ENCODE measurements at places on chromosomes 3 and 15.
A peak's percentile ranks its signal among the peaks of the same experiment; 100 is the strongest.

DNA sequence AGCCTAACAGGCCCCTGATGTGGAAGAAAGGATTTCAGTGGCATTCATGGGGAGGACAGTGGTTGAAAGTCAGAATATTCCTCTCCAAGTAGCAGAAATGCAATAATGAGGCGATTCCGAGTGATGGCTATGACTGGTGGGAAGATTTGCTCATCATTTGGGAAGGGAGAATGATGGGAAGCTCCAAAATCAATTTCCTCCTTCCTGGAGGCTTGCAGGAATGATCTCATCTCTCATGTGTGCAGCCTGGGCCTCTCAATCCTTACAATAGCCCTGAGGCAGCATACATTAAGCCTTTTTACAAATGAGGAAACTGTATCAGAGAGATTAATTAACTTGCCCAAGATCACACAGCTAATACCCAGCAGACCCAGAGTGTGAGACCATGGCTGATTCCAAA is 58.7 kb downstream of the BOC start:
- DNase-seq, result no peak

- DNase-seq, result no peak
Measured at GRCh38 chr3:28994161-28994905, 286.5 kb upstream of the RBMS3 start.

DNA sequence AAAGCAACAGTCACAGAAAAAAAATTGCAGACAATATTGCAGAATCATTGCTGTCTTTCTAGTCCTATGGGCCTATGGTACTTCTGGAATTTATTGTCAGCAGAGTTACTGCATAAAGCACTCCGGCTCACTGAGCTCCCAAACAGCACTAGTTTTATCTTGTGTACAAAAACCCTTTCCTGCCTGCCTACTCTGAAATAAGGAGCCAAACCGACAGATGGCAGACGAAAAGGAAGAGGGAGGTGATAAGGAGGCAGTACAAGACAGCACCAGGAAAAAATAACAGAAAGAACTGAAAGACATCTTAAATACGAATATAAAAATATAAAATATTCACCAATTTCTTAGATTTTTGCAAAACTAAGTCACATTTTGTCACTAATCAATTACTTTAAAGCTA is 15.6 kb downstream of the HERC1 start:
- DNase-seq, result no peak

DNA sequence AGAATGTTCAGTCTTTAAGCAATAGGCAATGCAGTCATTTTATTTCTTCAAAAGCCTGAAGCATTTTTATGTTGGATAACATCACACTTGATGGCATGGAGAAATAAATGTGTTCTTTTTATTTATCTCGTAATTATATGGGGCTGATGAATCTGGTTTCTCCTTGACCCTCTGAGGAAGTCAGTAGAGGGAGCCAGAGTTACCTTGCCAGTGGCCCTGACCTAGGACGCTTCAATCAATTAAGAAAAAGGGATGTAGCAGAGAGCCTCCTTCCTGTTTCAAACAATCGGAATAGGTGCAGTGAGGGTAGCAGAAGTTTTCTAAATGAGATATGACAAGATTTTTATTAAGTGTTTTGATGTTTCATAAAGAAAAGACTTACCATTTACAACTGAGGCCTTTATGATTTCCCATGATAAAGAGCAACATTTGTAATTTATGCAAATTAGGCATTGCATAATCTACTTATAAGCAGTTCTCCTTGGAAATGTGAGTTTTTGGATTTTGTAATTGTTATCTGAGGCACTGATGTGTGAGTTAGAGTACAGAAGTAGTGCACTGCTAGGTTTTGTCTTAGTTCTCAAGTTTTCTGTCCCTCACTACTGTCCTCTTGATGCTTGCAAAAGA is 129.1 kb downstream of the RAP2B start:
- DNase-seq, result peak; percentile 53

DNA sequence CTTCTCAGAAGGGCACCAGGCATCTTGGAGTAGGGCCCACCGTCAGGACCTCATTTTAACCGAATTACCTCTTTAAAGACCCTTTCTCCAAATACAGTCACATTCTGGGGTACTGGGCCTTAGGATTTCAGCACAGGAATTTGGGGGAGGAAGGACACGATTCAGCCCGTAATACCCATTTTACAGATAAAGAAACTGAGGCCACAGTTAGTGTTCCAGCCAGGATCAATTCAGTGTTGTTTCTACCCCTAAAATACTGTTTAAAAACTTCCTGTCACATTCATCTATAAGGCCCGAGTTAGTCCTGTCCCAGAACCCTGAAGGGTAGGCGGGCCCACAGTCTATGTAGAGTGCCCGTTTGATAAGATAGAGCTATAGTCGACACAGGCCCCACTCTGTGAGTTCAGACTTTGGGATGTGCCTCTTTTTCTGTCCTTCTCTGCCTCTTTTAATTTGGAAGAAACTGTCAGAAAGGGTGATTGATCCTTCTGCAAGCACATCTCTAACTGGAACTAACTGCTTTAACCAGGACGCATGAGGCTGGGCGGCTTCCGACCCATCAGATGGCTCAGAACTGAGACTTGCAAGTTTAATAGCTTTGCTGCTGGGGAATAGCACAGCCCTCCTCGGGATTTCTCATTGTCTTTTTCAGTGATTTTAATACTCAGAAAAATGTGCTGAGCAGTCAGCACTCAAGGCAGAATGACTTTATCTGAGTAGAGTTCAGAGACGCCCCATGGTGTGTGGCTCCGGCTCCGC is 19.5 kb downstream of the BFSP2 start:
- no peak for DNase-seq

GRCh38 chr15:42919799-42920518 is 619 bp downstream of the TTBK2 start:
- DNase-seq, result peak; percentile 30

- DNase-seq, result no peak
Measured at GRCh38 chr3:135760581-135760980, 204.9 kb upstream of the PPP2R3A start.

- no peak for DNase-seq
Measured at GRCh38 chr3:111585217-111585616, 9.9 kb downstream of the ZBED2 start.

DNA sequence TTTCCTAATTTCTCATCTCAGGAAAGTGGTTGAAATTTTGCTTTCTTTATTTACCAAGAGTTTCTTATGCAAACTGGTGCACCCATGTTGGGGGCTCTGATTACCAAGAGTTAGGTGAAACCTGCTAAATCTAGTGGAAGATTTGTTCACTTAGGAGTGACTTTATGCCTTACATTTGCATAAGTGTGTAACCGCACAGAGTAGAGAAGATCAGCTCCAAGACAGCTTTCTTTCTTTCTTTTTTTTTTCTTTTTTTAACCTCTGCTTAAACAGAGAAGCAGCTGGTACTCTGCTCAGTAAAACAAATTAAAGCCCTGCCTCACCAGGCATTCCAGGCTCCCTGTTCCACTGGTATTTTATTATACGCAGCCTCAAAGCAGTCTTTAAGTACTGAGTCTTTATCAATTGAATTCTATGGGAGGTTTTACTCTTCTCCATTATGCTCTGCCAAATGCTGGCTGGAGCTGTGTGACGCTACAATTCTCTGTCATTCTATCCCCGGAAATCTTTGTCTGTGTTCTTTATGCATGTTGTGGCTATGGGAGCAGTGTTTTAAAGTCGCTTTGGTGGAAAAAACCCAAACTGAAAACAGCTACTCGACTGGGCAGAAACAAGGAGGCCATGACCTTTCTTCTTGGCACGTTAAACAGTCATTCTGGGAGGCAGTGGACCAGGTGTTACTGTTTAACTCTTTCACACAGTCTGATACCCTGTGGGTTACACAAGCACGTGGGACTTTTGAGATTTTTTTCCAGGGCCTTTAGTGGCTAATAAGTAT is 55.2 kb upstream of the GBE1 start:
- DNase-seq, result no peak

GRCh38 chr15:41291065-41291631 is 41.2 kb downstream of the OIP5 start:
- no peak for DNase-seq

GRCh38 chr15:63181648-63182047 is 7.8 kb upstream of the RAB8B start:
- DNase-seq, result no peak

DNA sequence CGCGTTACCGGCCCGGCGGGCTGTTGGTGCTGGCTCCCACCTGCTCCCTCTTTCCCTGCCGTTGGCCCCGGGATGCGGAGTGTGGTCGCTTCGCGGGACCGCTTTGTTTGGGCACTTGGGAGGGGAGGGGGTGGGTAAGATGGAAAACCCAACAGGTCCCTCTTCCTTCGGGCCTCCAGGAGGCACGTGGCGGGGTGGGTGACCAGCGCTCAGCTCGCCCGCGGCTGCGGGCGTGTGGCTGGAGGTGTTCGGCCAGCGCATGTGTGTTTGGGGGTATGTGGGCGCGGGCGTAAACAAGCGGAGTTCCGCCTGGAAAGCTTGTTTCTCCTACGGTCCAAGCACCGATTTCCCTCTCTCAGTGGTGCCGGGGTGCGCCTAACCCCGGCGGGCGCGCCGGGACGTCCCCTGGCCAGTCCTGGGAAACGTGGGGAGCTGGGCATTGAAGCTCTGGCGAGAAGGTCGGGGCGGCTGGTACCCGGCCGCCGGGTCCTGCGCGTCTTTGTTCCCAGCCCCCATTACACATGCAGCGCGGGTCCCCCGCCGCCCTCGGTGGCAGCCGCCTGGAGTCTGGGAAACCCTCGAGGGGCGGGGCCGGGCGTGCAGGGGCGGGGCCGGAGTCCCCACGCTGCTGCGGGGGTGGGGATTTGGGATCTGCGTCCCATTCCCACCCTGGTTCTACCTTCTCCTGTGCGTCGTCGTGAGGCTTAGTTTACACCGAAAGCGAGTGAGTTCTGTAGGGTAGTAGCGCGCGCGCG is 1.4 kb downstream of the ACVR2B start:
- peak; percentile 67 for DNase-seq

- DNase-seq, result peak; percentile 0
Measured at GRCh38 chr3:59313365-59313764, 263.5 kb upstream of the CFAP20DC start.

DNA sequence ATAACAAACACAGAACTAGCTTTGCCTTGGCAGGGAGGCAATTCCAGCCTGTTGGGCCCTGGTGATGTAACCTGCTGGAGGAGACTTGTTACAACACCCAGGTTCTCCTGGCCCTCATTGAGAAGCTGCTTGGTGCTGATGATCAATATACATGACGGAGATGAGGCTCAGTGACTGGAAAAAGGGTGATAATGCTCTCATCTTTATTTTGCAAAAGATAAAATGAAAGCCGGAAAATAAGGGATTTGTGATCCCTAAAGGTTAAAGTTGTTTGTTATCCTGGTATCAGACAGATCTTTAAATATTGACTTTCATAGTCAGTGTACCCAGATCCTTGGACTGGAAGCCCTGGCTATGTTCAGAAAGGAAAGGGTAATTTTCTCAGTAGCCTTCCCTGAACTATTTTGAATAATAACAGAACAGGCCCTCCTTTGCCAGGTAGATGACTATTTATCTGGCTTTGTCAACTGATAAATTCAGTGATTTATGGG is 118.9 kb upstream of the MEIS2 start:
- DNase-seq, result no peak

DNA sequence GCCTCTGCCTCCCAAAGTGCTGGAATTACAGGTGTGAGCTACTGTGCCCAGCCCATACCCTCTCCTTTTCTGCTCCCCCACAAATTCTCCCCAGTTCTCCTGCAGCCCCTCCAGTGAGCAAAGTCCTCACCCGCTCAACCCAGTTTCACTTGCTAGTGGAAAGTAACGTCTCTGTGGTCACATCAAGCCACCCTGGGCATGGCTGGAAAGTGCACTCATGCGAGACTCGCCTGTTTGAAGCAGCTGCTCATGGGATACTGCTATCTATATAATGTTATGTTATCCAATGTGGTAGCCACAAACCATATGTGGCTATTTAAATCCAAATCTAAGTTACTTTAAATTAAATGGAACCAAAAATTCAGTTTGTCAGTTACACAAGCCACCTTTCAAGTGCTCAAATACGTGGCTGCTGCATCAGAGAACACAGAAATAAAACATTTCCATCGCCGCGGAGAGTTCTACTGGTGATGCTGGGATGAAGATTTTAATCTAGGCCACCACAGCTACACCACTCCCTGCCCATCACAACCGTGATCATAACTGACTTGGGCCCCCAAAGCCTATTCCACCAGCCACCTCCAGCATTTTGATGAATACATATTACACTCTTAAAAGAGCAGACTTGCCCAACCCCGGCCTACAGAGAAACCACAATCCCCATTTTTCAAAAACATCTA is 119.4 kb downstream of the LIPC start:
- no peak for DNase-seq

- no peak for DNase-seq
Measured at GRCh38 chr3:181629029-181629428, 82.7 kb upstream of the SOX2 start.

GRCh38 chr3:151315136-151315535 is 1.5 kb downstream of the GPR87 start:
- no peak for DNase-seq

- DNase-seq, result no peak
Measured at GRCh38 chr15:31091481-31091880, 10.0 kb downstream of the TRPM1 start.

GRCh38 chr15:69092159-69092558 is 68.3 kb upstream of the GLCE start:
- peak; percentile 33 for DNase-seq

DNA sequence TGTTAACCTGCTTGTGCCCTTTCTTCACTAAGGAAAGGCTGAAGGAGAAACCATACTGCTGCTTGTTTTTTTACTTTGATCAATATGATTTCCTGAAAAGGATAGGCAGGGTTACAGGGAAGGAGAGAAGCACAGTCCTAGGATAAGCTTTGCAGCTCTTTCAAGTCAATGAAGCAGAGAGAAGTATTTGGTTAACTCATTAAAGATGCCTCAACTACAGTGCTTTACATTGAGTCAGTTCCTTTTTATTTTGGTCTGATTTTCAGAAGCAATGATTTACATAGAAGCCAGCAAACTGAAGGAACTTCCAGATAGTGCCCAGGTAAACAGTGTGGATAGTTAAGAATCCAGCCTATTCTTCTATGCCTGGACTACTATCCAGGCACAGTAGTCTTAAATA is 64.8 kb downstream of the ARIH1 start:
- DNase-seq, result no peak

GRCh38 chr15:87805117-87805820 is 451.3 kb downstream of the NTRK3 start:
- no peak for DNase-seq

- DNase-seq, result peak; percentile 91
Measured at GRCh38 chr15:45402162-45402954, 24.0 kb upstream of the GATM start.

DNA sequence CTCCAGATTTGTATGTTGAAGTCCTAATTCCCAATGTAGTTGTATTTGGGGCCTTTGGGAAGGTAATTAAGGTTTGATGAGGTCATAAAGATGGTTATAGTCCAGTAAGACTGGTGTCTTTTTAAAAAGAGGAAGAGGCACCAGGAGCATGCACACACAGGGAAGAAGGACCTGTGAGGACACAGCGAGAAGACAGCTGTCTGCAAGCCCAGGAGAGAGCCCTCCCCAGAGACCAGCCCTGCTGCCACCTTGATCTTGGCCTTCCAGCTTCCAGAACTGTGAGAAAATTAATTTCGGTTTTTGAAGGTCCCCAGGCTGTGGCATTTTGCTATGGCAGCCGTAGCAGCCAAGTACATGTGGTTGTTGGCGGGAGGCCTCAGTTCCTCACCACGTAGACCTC is 32.8 kb upstream of the TSEN2 start:
- no peak for DNase-seq

- no peak for DNase-seq
Measured at GRCh38 chr3:56833022-56833421, 31.3 kb upstream of the ARHGEF3 start.

All from NCI-H1105 treated with DMSO at 0.1 percent for 48 hours (cell line).